ENCODE measurements at places on chromosomes 16 and 17.

- no peak for DNase-seq
These were observed 3.4 kb downstream of the MYO18A start for GRCh38 chr17:29176558-29177351.

DNA sequence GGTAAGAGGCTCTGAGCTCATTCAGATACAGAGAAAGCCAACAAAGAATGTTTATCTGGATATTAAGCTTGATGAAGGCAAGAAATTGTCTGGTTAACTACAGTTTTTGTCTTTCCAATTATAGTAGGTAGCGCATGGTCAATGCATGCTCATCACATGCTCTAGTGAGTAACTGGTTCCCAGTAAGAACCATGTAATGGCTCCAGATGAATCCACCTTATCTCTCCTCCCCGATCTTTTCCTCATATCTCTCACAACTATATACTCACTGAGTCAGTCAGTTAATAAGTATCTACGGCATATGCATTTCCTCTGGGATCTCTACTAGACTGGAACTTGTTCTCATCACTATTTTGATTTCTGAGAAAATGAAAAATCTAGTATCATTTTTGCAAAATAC, 340.7 kb upstream of the DYNLRB2 start:
- DNase-seq, result no peak

GRCh38 chr17:73196500-73196899, 3.6 kb downstream of the COG1 start:
- DNase-seq, result peak; percentile 13

- no peak for DNase-seq
These were observed 10.4 kb upstream of the CHMP6 start for GRCh38 chr17:80981062-80981902.

- no peak for DNase-seq
These were observed 21.2 kb downstream of the CARHSP1 start for GRCh38 chr16:8847623-8848022.

GRCh38 chr17:37532756-37533155, 43.1 kb downstream of the DUSP14 start:
- DNase-seq, result no peak

- DNase-seq, result no peak
These were observed 14.2 kb upstream of the HEXD start for GRCh38 chr17:82403662-82404660.

DNA sequence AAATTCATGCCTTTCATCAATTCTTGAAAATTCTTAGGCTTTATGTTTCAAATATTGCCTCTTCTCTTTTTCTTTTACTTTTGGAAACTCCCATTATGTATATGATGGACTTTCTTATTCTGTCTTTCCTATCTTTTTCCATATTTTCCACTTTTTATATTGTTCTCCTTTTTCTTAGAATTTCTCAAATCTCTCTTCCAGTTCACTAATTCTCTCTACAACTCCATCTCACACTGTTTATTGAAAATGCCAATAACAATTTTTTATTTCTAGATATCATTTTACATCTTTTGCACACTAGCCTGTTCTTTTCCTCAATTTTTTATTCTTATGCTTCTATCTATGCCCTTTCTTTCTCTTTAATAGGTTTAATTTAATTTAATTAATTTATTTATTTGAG, 43.8 kb upstream of the EFCAB3 start:
- DNase-seq, result no peak

- no peak for DNase-seq
These were observed 96.2 kb downstream of the RAP1GAP2 start for GRCh38 chr17:2892305-2892971.

- DNase-seq, result peak; percentile 21
These were observed 138.6 kb upstream of the WSCD1 start for GRCh38 chr17:5931616-5932015.

DNA sequence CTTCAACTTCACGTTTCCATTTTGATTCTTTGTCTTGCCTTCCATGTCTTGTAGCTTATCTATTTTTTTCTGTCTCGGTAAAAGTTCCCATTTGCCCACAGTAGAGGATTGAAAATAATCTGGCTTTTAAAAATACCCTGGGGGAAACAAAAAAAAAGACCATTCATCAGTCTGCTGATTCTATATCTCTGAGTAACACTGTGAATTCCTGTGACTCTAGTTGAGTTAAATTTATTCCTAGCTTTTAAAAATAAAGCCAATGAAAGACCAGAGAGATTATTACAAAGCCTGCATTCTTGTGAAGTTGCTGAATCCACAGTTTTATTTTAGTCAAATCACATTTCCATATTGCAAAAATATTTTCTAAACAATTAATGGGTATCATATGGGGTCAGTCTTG, 532.3 kb downstream of the CDH13 start:
- DNase-seq, result no peak

DNA sequence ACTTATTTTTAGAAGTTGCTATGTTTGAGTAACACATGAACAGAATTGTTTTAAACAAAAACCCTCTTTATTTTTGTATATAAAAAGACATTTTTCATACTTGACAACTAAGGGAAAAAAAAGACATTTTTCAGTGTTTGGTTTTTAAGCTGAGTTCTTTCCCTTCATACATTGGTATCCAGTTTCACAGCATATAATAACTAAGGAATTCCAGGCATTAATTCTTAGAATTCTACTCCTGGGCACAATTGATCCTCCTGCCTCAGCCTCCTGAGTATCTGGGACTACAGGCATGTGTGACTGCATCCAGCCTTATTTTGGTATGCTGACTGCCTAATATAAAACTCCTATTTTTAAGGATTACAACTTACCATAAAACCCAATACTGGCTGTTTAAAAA, 8.4 kb downstream of the FBXO47 start:
- DNase-seq, result no peak

GRCh38 chr17:16512011-16512410, 20.0 kb upstream of the LRRC75A start:
- no peak for DNase-seq

- DNase-seq, result no peak
These were observed 74.7 kb upstream of the CDH11 start for GRCh38 chr16:65196420-65197075.

- no peak for DNase-seq
These were observed 10.9 kb upstream of the FOXJ1 start for GRCh38 chr17:76151896-76152454.

- DNase-seq, result no peak
These were observed 131.5 kb upstream of the RCVRN start for GRCh38 chr17:10036511-10037061.

Data from cerebellar nuclear complex (tissue), 1 donor.